Smooth muscle cell of bladder (primary cell): ENCODE measurements at places on chromosomes 6 and 20. TPM values are rescaled to one million over a fixed set of nuclear protein-coding genes. Genes with fewer than 3 reads are reported as not detected.

MSH5 gene
- 3.2 and 3.3 TPM in 2 replicates for total RNA-seq

MUC22 gene
- total RNA-seq = not detected in 2 replicates

LPA gene
- not detected in 2 replicates for total RNA-seq

KCNG1 gene
- 11.8 and 16.7 TPM in 2 replicates for total RNA-seq

ELOVL2 gene
- 3.9 and 18.9 TPM in 2 replicates for total RNA-seq

PRL gene
- under 0.01 TPM in 1 of 2 replicates, not detected in the other for total RNA-seq

C20orf141 gene
- total RNA-seq = 0.37 TPM in 1 of 2 replicates, not detected in the other

CDKAL1 gene
- total RNA-seq = 14.2 and 15.7 TPM in 2 replicates

DCDC2 gene
- total RNA-seq = 0.09 and 0.14 TPM in 2 replicates

GINS1 gene
- total RNA-seq = 1.3 and 1.4 TPM in 2 replicates

MAPK13 gene
- total RNA-seq = 5.7 and 8.1 TPM in 2 replicates

CCDC170 gene
- 2.6 and 3.1 TPM in 2 replicates for total RNA-seq

SOX4 gene
- total RNA-seq = 30.7 and 42.4 TPM in 2 replicates

CASP8AP2 gene
- total RNA-seq = 7.8 and 9.6 TPM in 2 replicates

GSTA3 gene
- total RNA-seq = not detected in 2 replicates

SAPCD1 gene
- 0.28 TPM in 2 replicates for total RNA-seq

TREML4 gene
- 0.14 TPM in 1 of 2 replicates, not detected in the other for total RNA-seq

SLC4A11 gene
- total RNA-seq = 1.0 and 1.1 TPM in 2 replicates

CALHM5 gene
- 8.0 and 8.7 TPM in 2 replicates for total RNA-seq

HRH3 gene
- total RNA-seq = not detected in 2 replicates

IFNGR1 gene
- 67.1 and 79.0 TPM in 2 replicates for total RNA-seq

NRSN1 gene
- total RNA-seq = not detected in 2 replicates

NRSN2 gene
- 14.5 and 18.2 TPM in 2 replicates for total RNA-seq

EPM2A gene
- total RNA-seq = 4.0 and 8.5 TPM in 2 replicates

OSBPL2 gene
- 31.0 and 38.8 TPM in 2 replicates for total RNA-seq

SEMG1 gene
- total RNA-seq = not detected in 2 replicates

CDH22 gene
- not detected in 2 replicates for total RNA-seq

PPDPF gene
- 17.5 and 24.5 TPM in 2 replicates for total RNA-seq

PDYN gene
- not detected in 2 replicates for total RNA-seq

SLC17A2 gene
- not detected in 2 replicates for total RNA-seq

RALY gene
- 48.7 and 52.6 TPM in 2 replicates for total RNA-seq

RSPO3 gene
- total RNA-seq = 3.7 and 17.4 TPM in 2 replicates

KIAA0408 gene
- 0.37 and 0.71 TPM in 2 replicates for total RNA-seq

PPP1R16B gene
- total RNA-seq = 0.09 TPM in 1 of 2 replicates, not detected in the other

SLC25A27 gene
- total RNA-seq = 16.1 and 17.5 TPM in 2 replicates

HS3ST5 gene
- total RNA-seq = under 0.01 and 0.14 TPM in 2 replicates

TAF4 gene
- total RNA-seq = 2.4 and 2.7 TPM in 2 replicates

WFDC10B gene
- total RNA-seq = 0.14 TPM in 1 of 2 replicates, not detected in the other

COX4I2 gene
- not detected in 2 replicates for total RNA-seq
